ENCODE measurements at places on chromosomes 3 and 15.

GRCh38 chr15:99101501-99101900, 3.4 kb upstream of the SYNM start:
- no peak for DNase-seq

DNA sequence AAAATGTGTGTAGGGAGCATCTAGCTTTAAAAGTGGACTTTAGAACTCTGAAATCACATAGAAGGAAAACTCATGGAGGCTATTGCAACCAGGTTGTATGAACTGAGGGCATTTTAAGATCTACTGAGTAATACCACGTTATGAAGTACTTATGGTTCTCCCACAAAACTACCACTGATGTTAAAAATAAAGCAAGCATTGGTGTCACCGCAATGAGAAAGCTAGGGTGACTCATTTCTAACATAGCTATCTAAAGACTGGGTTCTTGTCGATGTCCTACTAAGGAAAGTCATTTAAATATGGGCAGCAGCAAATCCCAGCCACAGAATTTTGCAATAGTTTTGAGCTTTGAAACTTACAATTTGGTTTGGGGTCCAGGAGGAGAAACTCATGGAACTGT, 584.8 kb downstream of the DIPK2A start:
- DNase-seq, result no peak

GRCh38 chr3:23565041-23565775, 240.5 kb upstream of the UBE2E1 start:
- no peak for DNase-seq

DNA sequence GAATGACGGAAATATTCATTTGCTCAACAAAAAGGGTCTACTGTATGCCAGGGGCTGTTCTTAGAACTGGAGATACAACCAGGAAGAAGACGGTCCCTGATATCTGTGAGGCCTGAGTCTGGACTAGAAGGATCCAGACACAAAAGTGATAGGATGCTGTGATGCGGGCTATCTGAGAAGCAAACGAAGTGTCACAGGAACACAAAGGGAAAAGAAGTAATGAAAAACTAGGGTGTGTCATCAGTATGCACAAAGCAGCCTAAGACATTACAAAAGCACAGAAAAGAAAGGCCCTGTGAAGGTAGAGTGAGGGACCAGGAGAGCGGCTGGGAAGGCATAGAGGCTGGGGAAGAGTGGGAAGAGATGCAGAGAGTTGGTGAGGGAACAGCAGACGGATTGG, 63.3 kb upstream of the C3orf80 start:
- no peak for DNase-seq

DNA sequence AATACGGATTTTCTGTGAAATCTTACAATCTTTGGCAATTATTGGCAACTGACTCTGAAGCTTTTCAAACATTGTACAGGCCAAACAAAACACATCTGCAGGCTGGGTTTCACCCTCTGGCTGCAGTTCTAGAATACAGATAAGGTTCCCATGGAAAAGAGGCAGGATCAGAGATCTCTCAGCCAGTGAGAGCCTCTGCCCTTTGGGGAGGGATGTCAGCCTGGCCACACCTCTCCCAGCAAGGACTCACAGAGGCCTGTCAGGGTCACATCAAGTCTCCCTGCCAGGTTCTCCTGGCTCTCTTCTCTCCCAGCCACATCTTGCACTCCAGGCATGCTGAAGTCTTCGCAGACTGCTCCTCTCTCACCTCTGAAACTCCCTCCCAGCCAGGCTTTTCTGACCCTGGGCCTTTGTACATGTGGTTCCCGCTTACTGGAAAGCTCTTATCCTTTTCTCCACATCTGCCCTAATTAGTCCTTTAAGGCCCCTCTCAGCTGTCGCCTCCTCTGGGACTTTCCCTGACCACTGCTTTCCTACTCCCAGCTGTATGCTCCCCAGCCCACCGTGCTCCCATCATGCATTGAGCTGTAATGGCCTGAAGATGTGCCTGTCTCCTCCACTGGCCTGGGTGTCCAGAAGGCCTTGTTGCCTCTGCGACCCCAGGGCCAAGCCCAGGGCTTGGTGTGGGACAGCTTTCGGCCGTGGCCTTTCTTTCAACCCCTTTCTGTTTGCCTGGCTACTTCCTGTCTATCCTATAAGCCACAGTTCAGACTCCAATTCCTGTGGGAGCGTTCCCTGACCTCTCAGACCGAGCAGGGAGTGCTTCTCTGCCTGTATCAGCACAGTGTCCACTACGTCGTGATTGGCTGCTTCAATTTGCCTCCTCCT, 4.3 kb downstream of the RBP1 start:
- DNase-seq, result no peak

- no peak for DNase-seq
Measured at GRCh38 chr15:69391046-69391757, 22.9 kb upstream of the KIF23 start.

DNA sequence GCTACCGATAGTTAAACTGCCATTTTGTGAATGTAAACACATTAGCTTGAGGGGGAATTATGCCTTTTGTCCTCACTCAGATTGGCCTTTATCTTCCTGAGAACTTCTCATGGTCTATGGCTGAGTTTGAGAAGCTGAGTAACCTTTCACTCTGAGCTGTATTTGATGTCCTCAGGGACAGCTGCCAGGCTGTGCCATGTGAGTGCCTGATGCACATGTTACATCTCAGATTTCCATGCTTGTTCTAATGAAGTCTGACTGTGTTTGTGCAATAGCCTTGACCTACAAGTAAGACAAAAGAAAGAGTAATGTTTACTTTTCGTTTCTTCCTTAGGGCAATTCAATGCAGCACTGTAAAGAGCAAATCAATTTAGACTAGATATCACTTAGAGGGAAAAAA, 44.1 kb upstream of the ARL6 start:
- DNase-seq, result no peak

DNA sequence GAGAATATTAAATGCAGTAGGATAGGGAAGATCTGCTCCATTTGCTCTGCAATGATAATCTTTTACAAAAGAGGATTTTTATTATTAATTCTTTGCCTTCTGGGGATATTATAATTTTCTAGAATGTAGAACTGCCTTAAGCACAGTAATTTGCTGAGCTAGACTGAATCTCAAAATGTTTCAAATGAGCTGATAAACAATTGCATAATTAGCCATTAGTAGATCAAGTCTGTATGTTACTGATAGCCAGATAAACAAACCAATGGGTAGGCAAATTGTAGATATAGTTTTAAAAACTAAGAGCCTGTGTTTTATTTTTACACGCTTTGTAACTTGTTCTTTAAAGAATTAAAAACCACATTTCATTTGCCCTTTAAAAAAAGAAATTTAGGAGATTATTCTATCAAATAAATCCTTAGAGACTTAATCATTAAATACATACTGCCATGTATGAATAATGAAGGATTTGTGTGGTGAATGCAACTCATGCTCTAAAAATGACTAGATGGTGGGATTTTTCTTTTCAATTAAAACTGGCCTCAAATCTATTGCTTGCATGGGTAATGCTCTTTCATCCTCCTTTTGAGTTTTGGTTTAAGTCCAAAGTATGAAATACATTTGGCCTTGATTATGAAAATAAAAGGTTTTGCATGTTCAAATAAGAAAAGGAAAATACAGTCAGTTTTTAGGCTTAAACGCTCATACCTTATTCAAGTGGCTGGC, 32.6 kb upstream of the NANOGP8 start:
- no peak for DNase-seq

GRCh38 chr3:133376810-133377209, 23.0 kb upstream of the BFSP2 start:
- DNase-seq, result no peak

DNA sequence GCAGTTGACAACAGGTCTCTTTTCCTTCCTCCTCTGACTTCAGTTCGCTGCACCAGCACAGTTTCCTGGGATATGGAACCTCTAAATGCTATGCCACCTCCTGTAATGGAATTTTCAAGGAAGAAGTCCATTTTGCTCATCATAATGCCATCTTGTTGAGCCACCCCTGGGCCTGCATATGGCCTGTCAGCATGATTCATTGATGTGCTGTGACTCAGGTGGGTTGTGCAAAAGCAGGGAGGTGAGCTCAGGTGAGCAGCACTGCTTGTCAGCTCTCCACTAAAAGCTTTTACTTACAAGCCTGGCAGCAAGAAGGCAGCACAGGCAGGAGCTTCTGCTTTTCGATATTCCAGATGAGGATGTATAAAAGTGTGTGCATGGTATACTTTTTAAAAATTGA, 247.1 kb upstream of the LMCD1 start:
- DNase-seq, result no peak

DNA sequence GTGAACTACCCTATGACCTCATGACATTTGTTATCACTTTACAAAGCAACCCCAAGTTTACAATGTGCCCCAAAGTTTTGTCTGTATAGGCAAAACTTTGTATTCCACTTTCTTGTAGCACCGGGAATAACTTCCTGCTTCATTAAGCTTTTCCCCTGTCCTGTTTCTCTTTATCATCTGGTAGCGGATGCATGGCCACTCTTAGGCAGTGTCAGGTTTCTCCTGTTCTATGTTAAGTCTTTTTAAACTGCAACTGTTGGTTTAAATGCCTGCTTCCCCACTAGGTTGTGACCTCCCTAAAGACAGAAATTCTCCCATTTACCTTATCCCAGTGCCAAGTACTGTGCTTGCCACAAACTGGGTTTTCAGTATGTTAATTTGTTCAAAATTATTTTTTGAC, 433.6 kb upstream of the DPH6 start:
- no peak for DNase-seq

Data from 8988T (cell line).